D341Med (cell line): ENCODE measurements at places on chromosomes 2 and 18.

DNA sequence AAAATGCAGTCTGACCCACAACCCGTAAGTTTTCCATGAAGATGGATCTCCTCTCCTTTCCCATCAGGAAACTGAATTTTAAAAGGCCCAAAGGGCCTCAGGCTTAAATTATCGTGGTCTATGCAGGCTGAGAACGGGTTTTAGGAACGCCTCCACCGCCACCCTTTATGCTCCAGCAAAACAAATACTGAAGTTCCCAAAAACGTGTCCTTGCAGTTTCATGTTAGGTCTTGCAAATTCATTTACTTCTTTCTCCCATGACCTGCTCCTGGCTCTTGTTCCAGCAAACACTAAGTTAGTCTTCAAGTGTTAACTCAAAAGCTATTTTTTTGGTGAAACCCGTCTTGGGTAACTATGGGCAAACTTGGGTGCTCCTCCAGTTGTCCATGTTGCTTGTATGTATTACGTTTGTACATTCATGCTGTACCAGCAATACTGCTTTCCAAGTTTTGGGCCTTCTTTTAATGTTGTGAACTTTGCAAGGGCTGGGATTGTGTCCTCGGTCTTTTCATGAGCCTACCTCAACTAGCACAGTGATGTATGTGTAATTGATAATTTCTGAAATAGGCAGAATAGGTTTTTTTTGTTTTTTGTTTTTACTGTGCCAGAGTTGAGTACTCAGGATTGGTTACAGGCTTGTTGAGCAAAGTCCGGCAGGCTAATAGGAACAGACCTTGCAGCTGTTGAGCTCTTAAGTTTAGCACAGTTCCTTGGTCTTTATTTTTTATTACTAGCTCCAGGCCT, 1.8 kb upstream of the RNF149 start:
- DNase-seq = no peak

- no peak for DNase-seq
Observed at GRCh38 chr2:191983591-191983990, 136.7 kb upstream of the CAVIN2 start.

- peak; percentile 59 for DNase-seq
Observed at GRCh38 chr2:219175928-219176817, 552 bp downstream of the CNPPD1 start.

GRCh38 chr18:11761553-11761952, 72.5 kb downstream of the GNAL start:
- no peak for DNase-seq

- DNase-seq = no peak
Observed at GRCh38 chr2:47653902-47654789, 128.8 kb upstream of the MSH6 start.

DNA sequence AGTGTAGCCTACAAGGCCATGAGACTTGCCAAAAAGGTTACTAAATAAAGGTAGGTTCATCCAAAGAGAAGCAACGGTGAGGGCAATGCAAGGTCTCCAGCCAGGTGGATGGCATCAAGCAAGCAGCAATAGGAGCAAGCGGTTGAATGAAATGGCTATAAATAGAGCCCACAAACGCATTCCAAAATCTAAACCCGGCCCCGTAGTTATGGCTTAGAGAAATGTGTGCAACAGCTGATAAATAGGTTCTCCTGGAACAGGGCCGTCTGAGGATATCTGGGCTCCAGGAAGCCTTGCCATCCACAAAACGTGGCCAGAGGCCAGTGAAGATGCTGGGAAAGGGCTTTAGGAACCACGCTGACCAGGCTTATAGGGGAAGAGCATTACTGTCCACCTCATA, 146.1 kb upstream of the PID1 start:
- no peak for DNase-seq

DNA sequence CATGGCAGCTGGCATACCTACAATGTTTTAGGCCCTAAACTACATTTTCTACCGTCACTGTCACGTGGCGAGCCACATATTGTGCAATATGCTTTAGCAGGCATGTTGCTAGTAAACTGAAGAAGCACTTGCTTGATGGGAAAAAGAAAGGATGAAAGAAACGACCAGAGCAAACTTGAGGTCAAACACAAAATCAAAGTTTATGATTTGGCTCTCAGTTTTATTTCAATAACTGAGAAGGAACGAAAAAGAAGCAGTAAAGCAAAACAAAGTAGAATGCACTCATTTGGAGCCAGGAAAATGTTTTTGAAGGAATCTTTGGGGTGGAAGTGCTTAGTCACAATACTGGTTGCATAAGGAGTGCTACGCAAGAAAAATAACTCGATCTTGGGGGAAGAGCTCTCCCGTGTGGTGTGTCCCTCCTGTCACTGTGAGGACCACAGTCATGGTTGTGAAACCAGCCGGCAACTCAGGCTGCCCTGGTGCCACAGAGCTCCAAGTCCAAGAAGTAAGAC, 349.8 kb downstream of the RBM43 start:
- DNase-seq = no peak

GRCh38 chr18:75054046-75054445, 154.9 kb downstream of the PTGR3 start:
- no peak for DNase-seq

- DNase-seq = no peak
Observed at GRCh38 chr2:159160412-159160811, 126.1 kb downstream of the WDSUB1 start.

GRCh38 chr2:167550448-167550847, 662.2 kb downstream of the XIRP2 start:
- peak; percentile 36 for DNase-seq

DNA sequence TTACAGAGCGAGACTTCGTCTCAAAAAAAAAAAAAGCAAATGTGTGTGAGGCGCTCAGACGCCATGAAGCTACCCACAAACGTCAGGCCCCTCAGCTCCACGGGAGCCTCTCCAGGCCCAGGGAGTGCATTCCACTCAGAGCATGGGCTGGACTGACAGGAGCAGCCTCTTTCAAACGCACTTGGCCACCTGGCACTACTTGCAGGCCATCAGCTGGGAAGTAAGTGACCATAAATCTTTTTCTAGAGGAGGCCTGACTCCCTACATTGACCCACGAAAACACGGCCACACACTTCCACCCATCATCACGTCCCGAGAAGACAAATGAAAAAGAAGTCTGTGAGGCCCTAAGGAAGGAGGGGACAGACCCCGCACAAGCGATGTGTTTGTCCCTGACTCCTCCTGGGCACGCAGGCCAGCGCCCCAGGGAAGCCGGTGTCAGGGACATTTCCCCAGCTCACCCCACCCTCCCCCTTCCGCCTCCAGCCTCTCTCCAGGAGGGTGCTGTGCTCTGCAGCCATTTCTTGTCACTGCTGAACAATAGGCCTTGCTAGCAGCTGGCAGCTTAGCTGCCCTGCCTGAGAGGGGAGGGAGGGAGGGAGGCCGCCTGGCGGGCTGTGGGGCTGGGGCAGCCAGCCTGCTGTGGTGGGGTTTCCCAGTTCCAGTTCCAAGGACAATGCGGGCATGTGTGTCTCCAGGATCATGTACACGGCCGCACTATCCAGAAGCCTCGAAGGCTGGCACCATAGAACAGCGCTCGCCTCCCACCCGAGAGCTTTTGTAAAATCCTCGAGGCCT, 26.6 kb downstream of the SERTAD2 start:
- peak; percentile 85 for DNase-seq

DNA sequence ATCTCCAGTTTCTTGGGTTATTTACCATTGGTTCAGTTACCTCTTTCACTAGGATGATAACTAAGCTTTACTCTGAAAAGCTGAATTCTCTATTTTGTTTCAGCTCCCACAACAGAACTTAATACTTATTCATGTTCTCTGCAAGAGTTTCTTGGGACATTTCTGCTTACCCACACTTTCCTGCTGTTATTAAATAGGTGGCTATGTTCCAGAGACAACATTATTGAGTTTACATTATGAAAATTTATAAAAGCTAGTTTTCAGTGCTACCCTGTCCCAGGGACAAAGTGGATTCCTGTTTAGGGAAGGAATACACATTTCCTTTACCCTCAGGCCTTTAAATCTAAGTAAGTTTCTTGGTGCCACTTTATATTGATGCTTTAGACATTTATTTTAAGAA, 7.0 kb upstream of the GPD2 start:
- no peak for DNase-seq

GRCh38 chr2:10987861-10988260, 76.1 kb downstream of the KCNF1 start:
- DNase-seq = no peak

GRCh38 chr2:102438578-102438977, 15.6 kb downstream of the IL18RAP start:
- no peak for DNase-seq
